ENCODE measurements at places on chromosomes 6 and 20.

DNA sequence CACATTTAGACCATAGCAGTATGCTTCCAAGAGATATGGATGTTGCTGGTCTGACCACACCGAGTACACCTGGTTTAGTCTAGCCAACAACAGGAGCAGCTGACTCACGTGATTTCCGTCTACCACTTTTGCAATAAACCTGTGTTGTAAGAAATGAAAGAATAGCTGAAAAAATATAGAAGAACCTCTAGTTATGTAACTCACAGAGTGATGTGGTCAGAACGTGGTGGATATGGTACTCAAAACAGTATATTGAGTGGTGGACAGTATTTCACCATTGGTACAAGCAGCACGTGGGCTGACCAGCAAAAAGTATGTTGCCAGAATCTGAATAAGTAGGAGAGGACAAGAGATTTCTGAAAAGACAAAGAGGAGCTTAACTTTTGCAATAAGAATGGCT is 226.9 kb downstream of the TBC1D7 start:
- no peak for DNase-seq

- no peak for DNase-seq
These were observed 65.4 kb upstream of the PHIP start for GRCh38 chr6:79143320-79143898.

DNA sequence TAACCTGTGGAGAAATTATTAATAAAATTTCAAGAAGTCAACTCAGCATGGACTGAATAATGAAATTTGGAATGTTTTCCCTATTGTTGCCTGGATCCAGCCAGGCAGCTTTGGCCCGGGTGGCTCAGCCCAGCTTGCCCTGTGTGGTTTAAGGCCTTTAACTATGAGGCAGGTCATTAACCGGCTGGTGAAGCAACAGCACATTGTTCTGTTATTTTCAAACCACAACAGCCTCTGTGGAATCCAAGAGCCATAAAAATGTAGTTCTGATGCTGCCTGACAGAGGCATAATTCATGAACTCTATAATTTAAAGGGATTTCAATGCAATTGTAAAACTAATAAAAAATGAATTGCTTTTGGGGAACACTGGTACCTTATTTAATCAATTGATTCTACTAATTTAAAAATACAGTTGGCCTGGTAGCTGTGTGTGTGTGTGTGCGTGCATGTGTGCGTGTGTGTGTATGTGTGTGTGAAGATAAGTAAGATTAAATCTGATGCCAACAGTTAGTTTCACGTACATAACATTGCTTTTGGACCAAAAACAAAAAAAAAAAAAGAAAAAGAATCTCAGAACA is 117.7 kb downstream of the RPS12 start:
- DNase-seq, result no peak

DNA sequence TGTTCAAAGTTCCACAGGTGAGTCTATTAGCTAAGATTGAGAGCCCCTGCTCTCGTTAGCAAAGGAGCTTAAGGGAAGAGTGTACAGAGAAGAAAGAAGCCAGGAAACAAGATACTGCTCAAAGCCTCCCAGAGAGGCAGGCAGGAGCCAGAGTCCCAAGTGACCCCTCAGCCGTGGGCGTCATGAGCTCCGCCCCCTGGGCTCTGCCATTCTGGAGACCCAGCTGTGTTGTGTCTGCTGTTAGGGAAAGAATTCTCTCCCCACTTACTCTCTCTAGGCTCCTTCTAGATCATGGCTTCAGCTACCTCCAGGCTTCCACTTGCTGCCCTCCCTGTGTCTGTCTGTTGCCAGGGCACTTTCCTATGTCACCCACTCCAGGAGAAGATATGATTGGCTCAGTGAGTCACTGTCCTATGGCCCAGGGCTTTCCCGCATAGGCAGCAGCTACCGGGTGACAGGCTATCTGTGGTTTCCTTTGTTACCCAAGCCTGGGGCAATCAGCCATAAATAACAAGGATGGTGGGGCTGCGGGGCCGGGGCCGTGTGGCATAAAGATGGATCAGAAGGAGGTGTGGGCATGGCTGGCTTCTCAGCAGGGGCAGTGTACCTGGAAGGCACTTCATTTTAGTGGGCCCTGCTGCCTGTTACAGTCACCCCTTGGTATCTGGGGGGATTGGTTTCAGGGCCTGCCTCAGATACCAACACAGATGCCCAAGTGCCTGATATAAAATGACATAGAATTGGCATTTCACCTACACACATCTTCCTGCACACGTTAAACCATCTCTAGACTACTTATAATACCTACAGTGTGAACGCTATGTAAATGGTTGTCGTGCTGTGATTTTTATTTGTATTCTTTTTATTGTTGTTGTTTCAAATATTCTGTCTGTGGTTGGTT is 118.9 kb downstream of the ARMC2 start:
- DNase-seq, result peak; percentile 25

DNA sequence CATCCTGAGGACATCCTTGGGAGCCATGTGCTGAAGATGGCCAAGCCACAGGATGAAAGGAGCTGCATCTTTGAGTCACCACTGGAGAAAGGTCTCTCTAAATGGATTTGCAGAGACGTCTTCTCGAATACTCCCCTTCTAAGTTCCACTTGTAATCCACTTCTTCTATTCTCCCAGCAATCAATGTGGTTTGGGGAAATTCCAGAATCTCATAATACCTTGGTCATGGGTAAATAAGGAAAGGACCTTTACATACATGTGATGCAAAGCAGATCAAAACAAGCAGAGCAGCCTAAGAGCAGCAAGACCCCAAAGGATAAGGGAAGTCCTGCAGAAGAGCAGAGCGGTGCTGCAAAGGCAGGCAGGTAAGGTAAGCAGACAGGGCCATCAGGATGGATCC is 35.3 kb downstream of the TRIM38 start:
- DNase-seq, result no peak

DNA sequence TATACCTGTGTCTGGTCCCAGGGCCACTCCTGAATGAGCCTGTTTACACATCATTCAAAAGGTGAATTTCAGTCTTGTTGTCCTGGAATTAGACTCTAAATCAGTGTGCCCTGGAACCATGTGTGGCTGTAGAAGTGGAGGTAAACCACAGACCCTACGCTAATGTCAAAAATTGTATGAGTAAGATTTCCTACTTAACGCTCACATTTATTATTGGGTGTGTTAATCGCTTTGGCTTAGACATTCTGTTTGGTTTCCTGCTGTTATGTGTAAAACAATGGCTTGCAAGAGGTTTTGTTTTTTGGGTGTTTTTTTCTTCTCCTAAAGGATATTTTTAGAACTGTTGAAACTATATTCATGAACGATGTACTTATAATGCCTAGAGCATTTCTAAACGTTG is 19.3 kb downstream of the PLCB1 start:
- no peak for DNase-seq

DNA sequence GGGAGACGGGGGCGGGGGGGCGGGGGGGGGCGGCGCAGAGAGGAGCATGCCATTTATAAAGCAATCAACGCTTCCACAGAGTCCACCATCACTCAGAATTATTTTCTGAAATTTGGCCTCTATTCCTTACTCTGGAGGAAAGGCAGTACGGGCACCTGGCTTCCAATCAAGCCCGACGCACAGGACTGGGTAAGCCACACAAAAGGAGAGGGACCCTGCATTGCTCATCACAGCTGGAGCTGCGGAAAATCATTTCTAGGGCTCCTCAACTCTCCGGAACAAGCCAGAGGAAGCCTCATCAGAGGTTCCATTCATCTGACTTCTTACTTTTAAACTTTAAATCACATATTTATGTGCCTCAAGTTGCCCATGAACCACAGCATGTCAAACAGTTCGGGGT is 55.9 kb downstream of the TTI1 start:
- no peak for DNase-seq

- no peak for DNase-seq
These were observed 20.9 kb upstream of the SPO11 start for GRCh38 chr20:57308451-57309271.

Measured in stimulated activated naive CD8-positive, alpha-beta T cell treated with anti-CD3 and anti-CD28 coated beads, Interleukin-15, Interleukin-2, amounts not matched to agents 100 U/mL and 50 U/mL, for 24 hours (primary cell).